ENCODE measurements at places on chromosomes 5 and 9.

DNA sequence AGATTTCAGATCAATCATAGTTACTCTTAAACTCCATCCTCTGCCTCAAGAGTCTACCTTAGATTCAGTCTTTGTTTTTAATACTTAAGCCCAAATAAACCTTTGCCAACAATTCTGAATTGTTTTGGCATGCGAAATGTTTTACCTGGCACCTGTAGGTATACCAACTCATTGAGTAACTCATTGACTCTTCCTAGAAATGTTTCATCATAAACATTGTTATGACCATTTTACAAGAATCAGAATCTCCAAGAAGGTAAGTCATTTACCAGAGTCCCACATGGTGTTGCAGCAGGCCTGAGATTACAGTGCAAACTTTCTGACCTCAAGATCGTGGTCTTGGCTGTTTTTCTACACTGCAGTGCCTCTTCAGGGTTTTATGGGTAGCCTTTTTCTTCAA, 750.4 kb downstream of the BRINP1 start:
- no peak for DNase-seq

DNA sequence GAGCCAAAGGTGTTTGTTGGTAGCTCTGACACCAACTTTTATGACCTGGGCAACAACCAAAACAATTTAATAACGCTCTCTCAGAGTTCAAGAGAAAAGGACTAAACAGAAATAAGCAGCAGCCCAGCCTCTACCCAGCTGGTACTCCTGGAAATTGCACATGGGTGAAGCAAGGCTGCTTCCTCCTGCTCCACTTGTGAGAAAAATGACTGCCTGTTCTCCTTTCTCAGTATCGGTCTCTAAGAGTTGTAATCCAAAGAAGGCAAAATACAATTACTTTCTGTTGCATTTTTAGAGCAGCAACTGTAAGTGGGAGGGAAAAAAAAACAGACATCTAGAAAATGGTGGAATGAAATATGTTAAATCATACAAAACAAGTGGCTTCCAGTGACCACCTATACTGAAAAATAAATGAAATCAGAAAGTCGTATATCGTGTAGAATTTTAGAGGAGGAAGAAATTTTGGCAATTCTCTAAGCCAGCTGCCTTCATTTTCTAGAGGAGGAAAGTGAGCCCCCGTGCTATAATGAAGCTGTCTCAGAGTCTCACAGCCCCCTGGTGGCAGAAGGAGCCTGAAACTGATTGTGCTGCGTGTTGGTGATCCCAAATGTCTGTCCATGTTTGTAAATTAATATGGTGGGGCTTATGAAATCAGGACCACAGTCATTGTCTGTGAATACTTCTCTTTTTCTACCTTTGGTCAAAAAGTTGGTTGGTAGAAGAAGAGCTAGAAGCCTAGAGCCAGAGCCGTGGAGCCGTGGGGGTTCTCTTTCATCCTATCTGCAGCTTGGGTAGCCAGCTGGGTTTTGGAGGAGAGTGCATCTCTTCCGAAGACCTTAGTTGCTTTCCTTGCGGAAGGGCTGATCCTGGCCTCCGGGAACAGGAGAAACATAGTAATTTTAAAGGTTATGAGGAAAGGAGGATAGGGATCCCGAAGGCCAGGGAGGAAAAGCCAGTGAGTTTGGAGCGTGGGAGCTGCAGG, 139.9 kb downstream of the PIP5K1B start:
- DNase-seq = no peak

GRCh38 chr5:15791859-15792258, 291.9 kb downstream of the FBXL7 start:
- no peak for DNase-seq

- no peak for DNase-seq
Observed at GRCh38 chr5:130335117-130335516, 430.9 kb downstream of the CHSY3 start.

- no peak for DNase-seq
Observed at GRCh38 chr5:100780376-100780870, 122.7 kb downstream of the ST8SIA4 start.

- peak; percentile 8 for DNase-seq
Observed at GRCh38 chr5:157511651-157512644, 51.9 kb downstream of the NIPAL4 start.

DNA sequence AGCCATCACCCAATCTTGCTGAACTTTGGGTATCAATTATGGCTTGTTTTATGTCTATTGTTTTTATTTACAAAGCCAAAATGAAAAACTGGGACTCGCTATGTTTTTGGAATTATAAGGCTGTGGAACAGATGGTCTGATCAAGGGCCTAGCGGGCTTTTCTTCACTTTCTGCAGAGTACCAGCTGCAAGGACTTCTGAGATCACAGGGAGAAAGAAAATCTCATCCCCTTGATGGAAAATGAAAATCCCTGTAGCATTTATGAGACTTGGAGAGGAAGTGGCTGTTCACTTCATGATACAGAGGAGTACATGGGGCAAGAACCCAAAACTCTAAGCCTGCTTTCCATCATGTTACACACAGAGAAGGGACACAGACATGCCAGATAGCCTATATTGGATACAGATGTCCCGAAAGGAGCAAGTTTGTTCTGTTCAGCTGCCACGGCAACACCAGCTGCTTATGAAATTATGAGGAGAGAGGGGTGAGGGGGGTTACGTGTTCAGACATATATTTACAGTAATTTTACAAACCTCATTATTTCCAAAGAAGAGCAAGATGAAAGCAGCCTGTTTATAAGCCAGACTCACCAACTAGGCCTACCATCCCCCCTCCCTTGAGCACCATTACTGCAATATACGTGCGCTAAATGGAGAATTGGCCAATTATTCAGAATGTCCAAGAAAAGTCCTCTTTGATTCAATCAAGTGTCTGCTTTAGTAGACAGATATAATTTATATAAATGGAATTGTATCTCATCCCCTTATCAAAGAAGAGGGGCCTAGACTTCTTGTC, 220.0 kb downstream of the MARCHF11 start:
- DNase-seq = no peak

DNA sequence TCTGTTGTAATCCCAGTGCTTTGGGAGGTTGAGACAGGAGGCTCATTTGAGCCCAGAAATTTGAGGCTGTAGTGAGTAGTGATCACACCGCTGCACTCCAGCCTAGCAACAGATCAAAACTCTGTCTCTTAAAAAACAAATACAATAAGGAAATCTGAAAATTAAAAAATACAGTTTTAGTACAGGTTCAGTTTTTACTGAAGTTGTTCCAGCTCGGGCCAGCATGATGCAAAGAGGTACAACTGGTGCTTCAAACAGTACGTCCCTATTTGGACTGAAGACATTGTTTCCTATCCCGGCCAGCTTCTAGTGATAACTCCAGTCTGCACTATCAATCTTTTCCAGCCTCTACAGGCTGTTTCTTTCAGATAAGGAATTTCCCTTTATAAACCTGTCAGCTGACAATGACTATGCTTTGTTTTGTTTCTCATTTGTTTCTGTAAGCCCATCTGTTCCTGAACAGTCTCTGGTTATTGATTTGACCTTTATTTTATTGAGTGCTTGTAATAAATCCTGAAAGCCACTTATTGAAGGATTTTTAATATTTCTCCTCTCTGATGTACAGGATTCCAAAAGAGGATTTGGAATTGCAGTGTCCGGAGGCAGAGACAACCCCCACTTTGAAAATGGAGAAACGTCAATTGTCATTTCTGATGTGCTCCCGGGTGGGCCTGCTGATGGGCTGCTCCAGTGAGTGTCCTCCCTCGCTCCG, 41.9 kb downstream of the TJP2 start:
- DNase-seq = no peak

DNA sequence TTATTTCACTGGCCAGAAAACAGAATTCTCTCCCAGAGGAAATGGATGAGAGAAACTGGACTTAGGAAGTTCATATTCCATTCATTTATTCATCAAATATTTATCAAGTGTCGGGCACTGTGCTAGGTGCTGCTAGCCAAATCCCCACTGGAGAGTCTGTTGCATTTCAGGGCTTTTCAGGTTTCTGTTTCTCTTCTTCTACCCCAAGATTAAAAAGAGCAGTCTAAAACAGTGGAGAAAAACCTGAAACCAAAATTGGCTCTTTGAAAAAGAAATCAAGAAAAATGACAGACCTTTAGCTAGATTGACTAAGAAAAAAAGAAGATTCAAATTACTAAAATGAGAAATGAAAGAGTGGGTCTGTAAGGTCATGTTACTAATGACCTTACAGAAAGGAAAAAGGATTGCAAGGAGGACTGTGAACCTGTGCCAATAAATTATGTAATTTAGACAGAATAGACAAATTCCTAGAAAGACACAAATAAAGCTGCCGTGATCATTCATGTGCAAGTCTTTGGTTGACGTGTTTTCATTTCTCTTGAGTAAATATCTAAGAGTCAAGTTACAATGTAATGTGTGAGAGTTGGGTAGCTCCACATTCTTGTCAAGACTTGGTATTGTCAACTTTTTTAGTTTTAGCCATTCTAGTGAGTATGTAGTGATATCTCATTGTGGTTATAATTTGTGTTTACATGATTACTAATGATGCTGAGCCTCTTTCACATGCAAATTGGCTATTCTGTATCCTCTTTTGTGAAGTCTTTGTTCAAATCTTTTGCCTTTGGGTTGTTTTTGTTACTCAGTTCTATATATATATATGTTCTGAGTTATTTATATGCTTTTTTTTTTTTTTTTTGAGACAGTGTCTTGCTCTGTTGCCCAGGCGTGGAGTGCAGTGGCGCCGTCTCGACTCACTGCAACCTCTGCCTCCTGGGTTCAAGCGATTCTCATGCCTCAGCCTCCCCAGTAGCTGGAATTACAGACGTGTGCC, 23.7 kb downstream of the SNX30 start:
- DNase-seq = no peak

DNA sequence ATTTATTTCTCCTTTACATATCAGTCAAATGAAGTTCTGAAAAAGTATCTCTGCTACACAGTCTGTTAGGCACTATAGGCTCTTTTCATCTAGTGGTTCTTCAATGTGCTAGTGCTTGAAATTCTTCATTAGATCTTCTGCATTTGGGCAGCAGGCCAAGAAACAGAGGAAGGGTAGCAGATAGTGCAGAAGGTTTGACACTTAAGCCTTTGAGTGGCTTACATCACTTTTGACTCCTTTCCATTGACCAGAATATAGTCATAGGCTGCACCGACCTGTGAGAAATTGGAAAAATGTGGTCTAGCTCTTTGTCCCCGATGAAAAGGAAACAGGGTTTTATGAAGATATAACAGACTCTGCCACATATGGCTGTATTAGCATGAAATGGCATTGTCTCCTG, 459.5 kb upstream of the PTGER4 start:
- DNase-seq = no peak

DNA sequence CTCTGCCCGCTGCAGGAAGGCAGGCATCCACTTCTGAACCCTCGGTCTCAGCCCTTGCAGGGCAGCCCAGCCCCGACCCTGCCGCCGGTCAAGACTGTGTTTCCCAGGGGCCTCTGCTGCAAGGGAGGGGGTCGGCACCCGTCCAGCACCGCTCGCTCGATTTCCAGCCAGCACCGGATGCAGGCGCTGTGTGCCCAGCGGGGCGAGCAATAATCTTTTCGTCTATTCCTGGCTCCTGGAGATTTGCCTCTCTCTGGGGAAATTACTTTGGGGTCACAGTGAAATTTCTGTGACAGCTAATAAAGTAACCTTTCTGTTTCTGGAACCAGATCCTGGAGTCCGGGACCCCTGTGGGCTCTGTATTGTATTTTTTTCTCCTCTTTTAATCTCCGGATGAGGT, 155.3 kb downstream of the COL23A1 start:
- DNase-seq = peak; percentile 65

GRCh38 chr9:109251080-109251775, 69.6 kb downstream of the EPB41L4B start:
- DNase-seq = no peak

DNA sequence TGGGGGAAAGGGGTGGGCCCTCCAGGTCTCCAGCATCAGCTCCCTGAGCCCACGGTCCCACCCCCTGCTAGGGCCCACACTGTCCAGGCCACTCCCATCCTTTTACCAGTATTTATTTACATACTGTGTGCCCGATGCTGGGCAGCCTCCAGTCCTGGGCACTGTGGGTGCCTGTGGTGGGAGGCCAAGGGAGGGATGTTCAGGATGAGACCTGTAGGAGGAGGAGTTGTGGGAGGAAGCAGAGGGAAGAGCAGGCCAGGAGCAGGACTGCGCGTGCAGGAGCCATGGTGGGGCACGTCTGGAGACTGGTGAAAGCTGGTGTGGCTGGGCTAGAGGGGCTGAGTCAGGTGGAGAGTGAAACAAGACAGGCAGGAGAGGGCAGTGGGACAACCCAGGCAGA, 267.4 kb downstream of the HSPA4 start:
- DNase-seq = no peak

GRCh38 chr9:97907046-97907445, 15.3 kb downstream of the TRMO start:
- DNase-seq = no peak

DNA sequence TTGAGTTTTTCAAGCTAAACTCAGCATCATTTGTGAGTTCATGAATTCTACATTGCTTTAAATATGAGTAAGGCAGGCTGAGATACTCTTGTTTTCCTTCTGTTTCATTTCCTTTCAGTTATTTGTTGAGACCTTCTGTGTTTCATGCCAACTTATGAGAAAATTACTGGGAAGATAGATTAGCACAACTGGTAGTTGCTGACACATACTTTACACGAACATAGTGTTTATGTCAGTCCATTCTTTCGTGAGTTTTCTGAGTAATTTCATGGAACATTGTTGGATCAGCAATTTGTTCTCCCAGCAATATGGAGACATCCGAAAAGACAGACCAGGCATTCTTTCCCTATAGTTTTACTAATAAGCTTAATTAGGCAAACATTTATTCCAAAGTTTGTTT, 102.0 kb upstream of the SMC5 start:
- DNase-seq = no peak

DNA sequence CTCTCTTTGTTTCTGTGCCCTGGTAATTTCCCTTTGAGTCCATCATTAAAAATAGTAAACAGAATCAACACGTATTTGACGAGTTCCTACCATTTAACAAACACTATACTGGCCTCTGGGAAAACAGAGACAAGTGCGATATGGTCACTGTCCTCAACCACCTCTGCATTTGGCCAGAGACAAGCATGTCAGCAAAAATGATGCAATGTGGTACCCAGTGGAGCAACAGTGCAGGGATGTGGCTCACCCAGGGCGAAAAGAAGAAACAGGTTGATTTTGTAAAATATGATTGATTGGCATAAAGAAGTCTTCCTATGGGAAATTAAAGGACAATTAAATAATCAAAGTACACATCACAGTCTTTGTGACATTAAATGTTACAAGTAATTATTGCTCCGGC, 99.1 kb downstream of the CFAP90 start:
- no peak for DNase-seq

DNA sequence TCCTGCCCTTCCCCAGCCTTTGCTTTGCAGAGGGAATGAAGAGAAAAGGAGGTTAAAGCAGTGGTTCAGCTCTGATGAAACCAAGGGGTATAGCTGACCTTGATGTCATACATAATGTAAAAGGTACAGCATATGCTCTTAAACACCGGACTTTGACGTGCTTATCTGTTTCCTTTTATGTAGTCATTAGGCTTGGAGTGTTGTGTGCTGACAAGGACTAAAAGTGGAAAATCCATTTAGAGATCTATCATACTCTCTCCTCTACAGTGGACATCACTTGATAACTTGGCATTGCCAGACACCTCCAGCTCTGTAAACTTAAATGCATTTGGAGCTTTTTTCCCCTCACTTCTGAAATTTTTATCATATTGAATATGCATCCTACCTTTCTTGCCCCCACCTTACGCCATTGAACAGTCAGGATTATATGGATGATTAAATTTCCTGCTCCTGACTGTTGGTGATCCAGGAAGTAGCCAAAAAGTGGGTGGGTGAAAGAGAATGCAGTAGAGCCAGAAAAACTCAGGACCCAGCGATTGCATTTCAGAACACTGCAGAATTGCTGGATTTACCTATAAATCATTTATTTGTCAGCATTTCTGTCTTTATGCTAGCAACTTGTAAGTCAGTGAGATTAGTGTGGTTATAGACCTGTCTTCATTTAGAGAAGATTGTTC, 4.1 kb downstream of the TNFAIP8 start:
- no peak for DNase-seq

- no peak for DNase-seq
Observed at GRCh38 chr5:172642926-172643871, 2.1 kb downstream of the NEURL1B start.

Measured in amygdala (tissue), 56 donors.